ENCODE measurements at places on chromosomes 3 and 15.

DNA sequence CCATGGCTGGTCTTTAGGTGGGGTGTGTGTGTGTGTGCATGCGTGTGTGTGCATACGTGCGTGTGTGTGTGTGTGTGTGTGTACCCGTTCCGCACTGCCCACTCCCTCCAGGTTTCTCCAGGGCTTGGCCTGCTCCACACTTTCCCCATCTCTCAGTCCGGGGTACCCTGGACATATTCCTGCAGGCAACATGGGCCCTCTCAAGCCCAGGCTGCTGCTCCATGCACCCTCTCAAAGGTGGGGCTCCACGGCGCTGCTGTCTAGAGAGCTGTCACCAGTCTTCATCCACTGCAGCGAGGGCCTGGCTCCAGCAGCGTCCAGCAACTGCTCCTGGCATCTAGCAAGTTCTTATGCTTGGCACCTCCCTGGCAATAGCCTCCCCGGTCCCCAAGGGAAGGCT, 86.1 kb downstream of the ATP10A start:
- DNase-seq = no peak

- DNase-seq = no peak
Observed at GRCh38 chr15:67059127-67059553, 6.3 kb upstream of the SMAD3 start.

- no peak for DNase-seq
Observed at GRCh38 chr3:188739511-188739910, 432.3 kb upstream of the TPRG1 start.

DNA sequence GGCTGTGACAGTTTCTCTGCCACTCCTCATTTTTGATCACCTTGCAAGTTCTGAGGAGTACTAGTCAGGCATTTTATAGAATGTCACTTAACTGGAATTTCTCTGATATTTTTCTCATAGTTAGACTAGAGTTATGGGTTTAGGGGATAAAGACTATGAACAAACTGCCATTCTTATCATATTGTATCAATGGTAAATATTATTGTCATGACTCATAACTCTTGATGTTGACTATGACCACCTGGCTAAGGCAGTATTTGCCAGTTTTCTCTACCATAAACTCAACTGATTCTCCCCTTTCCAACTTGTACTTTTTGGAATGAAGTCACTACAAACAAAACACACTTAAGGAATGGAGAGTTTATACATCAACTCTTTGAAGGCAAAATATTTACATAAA, 22.7 kb upstream of the OR5K1 start:
- DNase-seq = no peak

DNA sequence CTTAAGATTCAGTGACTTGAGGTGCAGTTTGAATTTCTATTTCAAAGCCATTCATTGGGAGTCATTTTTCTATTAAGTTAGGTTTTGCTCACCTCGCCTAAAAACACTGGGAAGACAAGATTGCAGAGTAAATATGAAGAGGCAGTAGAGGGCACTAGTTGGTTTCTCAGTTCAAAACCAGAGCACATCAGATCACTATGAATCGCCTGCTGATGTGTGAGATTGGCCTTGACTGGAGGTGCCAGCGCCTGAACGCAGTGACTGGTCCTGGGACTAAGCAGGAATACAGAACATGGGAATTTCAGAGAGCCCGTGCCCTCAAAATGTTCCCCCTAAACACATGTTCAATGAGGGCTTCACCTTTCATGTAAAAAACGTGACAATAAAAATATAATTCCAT, 229.0 kb downstream of the ITPR1 start:
- DNase-seq = peak; percentile 72

DNA sequence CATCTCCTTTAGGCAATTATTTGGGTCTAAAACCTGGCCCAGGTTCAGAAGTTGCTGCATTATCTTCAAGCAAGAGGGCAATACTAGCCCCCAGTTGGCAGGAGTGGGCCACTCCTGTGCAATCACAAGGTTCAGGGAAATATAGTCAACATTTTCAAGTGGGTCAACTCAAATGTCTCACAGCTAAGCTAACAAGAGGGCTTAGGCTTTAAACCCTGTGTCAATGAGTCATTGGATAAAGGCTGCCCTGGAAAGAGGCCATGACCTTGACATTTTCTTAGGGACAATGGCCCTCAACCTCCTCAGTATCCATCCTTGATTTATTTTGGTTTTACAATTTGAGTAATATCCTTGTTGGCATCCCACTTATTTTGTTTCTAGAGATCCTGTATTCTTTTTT, 73.5 kb upstream of the DCP1A start:
- DNase-seq = no peak

- DNase-seq = peak; percentile 10
Observed at GRCh38 chr3:3065876-3066275, 44.3 kb downstream of the IL5RA start.

- no peak for DNase-seq
Observed at GRCh38 chr15:62932436-62932835, 110.1 kb upstream of the TPM1 start.

- peak; percentile 56 for DNase-seq
Observed at GRCh38 chr3:189534531-189534930, 96.7 kb upstream of the TP63 start.

- no peak for DNase-seq
Observed at GRCh38 chr3:11010426-11011165, 18.0 kb downstream of the SLC6A1 start.

GRCh38 chr3:156323466-156323865, 203.1 kb downstream of the KCNAB1 start:
- no peak for DNase-seq

DNA sequence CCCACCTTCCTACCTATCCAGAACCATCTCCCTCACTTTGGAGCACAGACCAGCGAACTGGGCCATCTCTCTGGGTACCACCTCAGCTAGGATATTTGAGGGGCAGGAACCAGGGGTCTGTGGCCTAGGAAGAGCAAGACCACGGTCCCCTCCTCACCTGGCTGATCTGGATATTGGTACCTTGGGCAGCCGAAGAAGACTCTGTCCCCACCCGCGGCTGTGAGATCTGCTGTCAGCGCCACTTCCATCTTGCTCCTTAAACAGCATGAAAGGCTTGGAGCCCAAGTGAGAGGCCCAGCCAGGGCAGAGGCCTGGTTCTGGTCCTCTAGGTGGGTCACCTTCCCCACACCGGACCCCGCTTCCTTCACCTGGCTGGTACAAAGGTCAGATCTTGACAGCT, 26.6 kb downstream of the SEC61A1 start:
- no peak for DNase-seq

- DNase-seq = peak; percentile 82
Observed at GRCh38 chr15:97903971-97904572, 56.4 kb upstream of the ARRDC4 start.

DNA sequence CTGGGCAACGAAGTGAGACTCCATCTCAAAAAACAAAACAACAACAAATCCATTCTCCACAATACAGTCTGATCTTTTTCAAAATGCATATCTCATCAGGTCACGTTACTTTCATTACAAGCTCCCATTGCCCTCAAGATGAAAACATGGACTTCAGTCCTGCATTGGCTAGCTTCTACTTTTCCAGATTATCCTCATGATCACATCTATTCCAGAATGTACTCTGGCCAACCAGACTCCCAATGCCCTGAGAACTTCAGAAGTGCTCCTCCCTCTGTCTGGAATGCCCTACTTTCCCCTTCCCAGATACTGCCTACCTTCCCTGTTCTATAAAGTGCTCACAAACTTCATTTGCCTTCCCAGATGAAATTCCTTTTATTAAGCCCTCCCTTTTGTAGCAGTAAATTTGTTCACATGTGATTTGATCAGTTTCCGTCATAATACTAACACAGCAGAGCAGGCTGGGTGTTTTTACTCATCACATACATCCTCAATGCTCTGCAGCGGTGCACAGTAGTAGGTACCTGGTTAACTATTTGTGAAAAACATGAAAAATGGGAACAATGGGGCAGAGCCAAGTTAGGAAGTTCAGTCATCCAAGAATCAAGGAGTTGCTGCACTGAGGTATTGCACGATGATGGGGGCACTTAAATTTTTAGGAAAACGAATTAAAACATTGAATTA, 5.3 kb downstream of the RPL22L1 start:
- no peak for DNase-seq

DNA sequence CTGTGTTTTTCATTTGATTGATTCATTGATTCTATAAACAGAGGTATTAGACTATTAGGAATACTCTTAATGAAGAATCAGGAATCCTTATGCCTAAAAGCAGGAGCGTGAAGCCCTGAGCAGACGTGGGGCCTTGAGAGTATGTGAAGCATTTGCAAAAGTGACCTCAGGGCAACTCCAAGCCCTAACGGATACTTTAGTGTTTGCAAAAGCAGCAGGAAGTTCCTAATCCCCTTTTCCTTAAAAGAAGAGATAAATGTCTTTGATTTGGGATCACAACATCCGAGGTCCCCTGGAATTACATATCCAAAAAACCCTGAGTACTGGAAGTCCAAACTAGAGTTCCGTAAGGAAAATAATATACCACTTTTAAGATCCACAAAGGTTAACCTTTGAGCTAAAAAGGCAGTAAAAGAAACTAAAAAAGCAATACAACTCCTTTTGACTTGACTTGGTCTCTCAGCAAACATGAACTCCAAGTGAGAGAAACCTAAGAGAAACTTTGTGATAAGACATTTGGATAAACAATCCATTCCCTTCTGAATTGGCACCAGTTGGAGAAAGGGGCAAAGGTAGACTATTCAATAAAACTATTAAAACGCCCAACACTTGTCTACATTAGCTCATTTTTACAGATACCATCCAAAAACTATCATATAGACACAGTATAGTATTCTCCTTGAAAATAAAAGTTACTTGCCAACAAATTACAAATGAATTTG, 27.4 kb downstream of the PRTG start:
- DNase-seq = peak; percentile 16

DNA sequence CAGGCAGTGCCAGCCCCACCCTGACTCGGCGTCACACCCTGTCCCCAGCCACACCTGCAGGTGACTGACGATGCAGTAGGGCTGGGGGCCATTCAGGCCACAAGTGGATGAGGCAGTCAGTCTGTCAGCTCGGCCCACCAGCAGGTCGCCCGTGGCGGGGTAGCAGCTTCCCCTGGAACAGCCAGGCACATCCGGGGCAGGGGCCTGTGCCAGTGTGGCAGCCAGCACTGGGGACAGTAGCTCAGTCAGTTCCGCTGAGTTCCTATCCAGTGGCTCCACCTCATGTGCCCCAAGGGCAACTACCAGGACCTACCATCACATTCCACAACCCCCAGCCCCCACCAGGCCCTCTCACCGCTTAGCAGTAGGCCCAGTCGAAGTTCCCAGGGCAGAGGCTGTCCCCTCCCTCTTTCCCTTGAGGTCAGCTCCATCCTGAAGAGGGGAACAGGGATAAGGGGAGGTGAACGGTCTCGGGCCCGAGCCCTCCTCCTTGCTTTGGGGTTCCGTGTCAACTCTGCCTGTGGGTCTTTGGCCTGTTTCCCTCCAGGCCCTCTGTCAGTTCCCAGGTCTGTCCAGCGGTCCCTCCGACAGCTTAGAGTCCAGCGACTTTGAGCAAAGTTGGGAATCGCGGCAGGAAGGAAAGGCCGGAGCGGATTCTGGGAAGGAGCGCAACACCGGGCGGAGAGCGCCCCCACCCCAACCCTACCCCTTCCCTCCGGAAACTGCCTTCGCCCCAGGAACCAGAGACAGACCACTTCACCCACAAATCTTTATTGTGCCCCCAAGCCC, at the start of gene LAMB2:
Gene LAMB2 (minus strand): TSS at position 614 of the 789 bp plus-strand sequence. CDS start 183 bp downstream, at position 431.
- DNase-seq = peak; percentile 72

DNA sequence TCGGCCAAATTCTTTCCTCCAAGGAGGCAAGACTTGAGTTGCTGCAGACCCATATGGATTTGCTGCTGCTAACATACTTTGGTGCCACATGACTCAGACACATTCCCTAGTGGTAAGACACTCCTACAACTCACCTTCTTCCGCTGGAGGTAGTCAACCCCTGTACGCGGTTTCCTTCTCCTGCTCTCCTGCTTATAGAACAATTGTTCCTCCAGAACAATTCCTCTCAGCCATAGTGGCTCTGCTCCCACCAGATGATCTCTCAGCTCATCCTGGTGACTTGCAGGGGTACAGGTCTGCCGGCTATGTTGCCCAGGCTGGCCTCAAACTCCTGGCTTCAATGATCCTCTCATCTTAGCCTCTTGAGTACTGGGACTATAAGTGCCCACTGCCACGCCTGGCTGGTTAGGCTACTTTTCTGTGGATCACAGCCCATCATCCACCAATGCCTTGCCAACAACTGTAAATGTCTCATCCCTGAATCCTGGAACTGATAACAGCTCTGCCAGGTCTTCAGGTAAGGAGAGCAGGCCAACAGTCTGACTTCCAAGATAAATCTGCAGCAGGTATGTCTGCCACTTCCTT, 2.4 kb upstream of the CXCR6 start:
- DNase-seq = no peak

DNA sequence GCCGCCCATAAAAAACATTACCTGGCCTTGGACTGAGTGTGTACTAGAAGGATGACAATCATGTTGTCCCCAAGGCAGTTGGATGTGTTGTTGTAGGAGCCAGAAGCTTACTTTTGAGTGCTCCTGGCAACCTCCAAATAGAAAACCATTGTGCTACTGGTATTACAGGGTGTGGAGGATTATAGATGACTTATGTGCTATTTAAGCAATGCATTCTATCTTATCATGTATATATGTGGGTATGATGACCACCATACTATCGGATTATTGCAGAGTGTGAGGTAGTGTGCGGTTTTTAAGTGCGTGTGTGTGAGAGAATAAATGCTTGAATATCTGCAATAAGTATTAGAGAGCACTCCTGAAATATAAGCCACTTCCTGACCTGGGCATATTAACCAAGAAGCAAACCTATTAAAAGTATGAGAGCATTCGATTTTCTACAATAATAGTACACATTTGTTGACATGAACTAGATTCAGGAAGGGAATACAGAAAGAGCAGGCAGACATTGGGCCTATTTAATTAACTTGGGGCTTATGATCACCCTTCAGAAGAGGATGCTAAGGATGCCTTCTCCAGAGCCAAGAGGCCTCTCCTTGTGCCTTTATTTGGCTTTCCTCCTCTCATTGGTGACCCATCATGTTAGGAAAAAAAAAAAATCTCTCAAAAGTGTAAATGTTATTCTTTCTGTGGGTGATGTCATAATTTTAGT, 11.7 kb upstream of the MBNL1 start:
- no peak for DNase-seq

DNA sequence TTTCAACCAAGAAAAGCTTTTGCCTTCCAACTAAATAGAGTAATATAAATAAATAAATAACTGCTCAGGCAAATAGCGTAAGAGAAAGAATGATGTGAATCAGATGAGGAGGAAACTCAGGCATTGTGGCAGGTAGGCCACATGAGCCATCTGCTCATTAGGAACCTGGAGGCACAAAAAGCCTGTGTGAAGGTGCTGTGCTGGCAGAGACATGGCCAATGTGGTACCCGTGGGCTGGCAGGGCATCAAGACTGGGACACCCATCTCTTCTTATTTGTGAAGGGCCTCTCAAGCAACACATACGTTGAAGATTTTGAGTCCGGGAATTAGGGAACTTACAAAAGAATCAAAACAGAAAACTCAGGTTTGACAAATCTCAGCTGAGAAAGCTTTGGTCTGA, 9.5 kb downstream of the ANKRD34C start:
- no peak for DNase-seq

GRCh38 chr15:84789762-84790161, 27.4 kb upstream of the ALPK3 start:
- DNase-seq = no peak

- no peak for DNase-seq
Observed at GRCh38 chr15:83549623-83550022, 102.5 kb downstream of the SH3GL3 start.
